Endothelial cell (in vitro differentiated cells): ENCODE measurements at places on chromosomes 12 and 14.
A peak's percentile ranks its signal among the peaks of the same experiment; 100 is the strongest.

GRCh38 chr12:26825459-26826016 is 7.5 kb downstream of the ITPR2 start:
- DNase-seq: no peak

DNA sequence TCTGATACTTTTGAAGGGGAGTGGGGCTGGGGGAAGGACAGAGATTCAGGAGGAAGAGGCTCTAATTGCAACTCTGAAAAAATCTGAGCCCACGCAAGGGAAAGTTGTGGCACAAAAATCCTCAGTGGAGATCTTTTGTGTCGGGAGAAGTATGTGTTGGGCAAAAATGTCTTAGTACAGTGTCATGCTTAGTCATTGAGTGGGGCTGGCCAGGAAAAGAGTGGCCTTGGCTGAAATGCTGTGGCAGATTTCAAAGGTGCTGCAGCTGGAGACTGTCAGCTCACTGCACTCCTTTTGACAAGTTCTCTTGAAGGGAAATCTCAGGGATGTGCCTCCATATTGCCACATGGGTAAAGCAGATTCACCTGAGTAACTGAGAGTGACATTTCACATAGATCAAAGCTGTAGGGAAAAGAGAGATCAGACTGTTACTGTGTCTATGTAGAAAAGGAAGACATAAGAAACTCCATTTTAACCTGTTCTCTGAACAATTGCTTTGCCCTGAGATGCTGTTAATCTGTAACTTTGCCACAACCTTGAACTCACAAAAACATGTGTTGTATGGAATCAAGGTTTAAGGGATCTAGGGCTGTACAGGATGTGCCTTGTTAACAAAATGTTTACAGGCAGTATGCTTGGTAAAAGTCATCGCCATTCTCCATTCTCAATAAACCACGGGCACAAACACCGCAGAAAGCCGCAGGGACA is 36.0 kb upstream of the GLIPR1 start:
- DNase-seq: no peak

- DNase-seq: no peak
These were observed at the start of gene MEG3 for GRCh38 chr14:100825713-100826331. Gene MEG3, plus strand, starts transcription at chr14:100826118.

GRCh38 chr12:563787-564298 is 99.4 kb downstream of the NINJ2 start:
- no peak for DNase-seq

DNA sequence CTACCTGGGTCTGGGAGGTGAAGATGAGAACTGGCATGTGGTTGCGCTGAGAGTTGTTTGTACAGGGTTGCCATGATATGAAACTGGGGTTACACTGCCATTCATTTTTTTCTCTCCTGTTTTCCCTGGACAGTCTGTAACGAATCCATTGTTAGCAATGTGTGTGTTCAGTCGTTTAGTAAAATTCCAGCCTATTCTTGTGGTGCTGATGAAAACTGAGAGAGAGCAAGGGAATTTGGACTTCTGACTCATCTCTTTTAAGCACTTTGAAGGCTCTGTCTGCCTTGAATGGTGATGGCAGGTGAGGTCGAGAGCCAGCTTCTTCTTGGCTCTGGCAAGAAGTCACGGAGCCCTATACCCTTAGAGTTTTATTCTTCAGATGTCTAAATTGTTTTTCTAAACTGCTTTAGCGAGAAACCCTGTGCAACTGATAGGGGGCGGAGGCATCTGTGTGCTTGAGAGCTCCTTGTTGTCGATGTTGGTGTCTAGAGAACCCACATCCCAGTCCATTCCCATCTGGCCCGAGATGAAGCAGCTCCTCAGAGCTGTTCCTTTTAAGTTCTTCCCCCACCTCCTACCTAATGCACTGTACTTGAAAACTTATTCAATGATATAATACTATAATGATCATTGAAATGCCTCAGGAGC is 204.4 kb downstream of the TMX1 start:
- DNase-seq: no peak

DNA sequence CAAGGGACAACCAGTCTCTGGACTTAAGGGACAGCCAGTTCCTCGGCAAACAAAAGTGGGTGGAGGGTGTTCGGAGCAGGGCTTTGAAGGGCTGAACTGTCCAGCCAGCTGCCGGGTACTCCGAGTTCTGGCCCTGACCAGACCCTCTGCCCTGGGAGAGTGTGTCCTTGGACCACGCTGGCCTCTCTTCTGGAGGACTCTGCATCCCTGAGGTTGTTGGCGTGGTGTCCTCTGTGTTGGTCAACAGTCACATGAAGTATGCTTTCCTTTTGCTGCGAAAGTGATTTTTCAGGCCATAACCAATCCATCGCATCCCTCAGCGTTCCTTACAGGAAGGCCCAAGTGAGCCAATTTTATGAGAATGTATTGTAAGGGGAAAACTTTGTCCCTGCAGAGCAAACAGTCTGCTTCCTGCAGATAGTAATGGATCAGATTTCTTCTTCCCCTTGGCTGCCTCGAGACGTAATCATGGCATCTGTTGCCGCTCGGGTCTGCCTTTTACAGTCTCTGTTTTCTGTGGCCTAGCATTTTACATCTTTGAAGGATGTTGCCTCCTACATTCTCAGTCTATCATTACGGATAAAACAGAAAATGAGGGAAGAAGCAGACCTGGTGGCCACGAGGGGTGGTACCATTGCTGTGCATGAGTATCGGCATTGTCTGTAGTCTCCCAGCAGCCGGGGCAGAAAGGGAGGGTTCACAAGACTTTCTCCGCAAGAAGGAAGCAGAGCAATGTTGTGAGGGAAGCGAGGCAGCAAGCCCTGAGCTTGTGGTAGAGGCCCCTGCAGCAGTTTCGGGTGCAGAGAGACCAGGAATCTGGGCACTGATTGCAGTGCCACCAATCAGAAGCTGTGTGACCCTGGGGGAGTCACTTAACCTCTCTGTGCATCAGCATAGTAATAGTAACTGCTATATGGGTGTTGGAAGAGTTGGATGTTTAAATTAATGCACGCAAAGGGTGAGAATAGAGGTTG is 47.4 kb downstream of the SMIM41 start:
- peak; percentile 57 for DNase-seq

DNA sequence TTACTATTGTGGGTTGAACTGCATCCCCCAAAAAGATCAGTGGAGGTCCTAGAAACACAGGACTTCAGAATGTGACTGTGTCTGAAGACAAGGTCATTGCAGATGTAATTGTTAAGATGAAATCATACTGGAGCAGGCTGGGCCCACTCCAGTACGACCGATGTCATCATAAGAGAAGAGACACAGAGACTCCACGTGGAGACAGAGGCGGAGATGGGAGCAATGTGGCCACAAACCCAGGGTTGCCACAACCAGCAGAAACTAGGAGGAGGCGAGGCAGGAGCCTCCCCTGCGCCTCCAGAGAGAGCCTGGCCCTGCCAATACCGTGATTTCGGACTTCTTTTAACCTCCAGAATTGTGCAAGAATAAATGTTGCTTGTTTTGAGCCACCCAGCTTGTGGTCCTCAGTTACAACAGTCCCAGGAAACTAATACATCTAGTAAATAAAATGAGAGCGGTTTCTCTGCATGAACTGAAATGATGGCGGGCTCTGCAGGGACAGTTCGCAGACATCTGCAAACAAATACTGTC is 25.7 kb upstream of the FZD10 start:
- no peak for DNase-seq

DNA sequence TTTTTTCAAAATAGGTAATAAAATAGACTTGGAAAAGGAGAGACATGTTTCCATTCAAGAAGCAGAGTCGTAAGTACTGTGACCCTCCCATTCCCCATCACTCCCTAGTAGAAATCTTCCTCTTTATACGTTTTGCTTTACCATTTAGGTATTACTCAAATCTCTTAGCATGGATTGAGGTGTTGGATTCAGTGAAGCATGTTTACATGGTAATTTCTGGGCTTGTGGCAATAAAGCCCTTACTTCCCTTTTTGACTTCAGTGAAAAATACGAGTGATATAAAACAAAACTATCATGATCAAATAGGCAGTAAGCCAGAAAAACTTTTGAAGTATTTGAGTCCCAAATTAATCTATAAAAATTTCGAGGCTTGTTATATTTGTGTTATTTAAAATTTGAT is 27.4 kb downstream of the RAB21 start:
- no peak for DNase-seq

- DNase-seq: no peak
These were observed 37.9 kb downstream of the PITPNM2 start for GRCh38 chr12:123113026-123113425.

GRCh38 chr12:6724409-6724797 is 557 bp downstream of the COPS7A start:
- peak; percentile 13 for DNase-seq

DNA sequence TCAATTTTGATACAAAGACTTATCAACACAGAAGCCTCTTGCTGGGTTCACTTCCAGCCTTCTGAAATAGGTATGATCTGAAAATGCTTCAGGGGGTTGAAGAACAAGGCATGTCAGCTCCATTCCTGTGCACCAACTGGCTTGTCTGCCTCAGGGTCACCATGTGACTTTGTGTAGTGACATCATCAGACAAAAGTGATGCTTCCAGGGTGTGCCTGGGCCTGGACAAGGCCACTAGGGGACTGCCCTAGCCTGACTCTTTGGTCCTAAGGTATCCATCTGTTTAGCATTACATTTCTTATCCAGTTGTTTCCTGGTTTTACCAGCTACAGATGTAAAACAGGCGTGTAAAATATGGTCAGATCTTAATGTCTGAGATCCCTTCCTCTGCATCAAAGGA is 155.6 kb downstream of the CAND1 start:
- no peak for DNase-seq
